GM12864 (cell line): ENCODE measurements at places on chromosomes 11 and 22.

DNA sequence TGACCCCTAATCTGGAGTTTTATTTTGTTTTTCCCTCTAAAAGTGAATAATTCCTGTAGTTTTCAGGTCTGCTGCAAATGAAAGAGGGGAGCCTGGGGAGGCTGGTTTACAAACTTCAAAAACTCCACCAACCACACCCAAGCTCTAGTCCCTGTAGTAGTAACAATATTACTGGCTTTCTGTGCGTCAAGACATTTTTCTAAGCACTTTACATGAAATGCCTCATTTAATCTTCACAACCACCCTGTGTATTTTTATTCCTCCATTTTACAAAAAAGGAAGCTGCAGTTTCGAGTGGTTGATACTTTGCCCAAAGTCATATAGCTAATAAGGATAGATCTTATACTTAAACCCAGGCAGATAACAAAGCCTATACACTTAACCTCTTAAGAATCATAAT, 23.5 kb downstream of the CTNND1 start:
- DNase-seq = no peak

- DNase-seq = no peak
Observed at GRCh38 chr11:35148163-35148837, 9.3 kb downstream of the CD44 start.

DNA sequence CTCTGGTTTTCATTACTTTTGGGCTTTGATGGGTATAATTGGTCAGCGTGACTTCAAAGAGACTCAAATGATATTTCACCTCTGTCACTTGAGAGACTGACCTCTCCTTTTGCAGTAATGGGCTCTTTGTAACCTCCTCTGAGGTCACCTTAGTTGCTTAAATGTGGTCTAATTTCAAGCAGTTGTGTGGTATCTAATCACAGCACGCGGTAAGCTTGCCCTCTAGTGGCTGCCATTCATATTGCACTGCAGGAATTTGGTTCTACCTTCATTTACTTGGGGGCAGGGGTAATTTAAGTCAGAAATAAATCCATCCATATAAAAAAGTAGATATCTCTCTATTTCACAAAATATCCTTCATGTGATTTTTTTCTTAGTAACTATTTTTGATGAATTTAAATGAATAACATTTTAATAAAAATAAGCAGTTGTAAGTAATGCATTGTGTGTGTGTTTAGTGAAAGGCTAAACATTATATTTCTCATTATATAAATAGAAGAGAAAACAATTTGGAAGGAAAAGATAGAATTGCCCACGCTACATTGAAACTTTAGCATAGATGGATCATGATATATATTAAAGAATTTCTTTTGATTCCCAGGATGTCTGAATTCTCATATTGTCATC, 55.0 kb upstream of the ANO3 start:
- peak; percentile 25 for DNase-seq

- DNase-seq = no peak
Observed at GRCh38 chr11:61056571-61056970, 45.7 kb upstream of the CD5 start.

DNA sequence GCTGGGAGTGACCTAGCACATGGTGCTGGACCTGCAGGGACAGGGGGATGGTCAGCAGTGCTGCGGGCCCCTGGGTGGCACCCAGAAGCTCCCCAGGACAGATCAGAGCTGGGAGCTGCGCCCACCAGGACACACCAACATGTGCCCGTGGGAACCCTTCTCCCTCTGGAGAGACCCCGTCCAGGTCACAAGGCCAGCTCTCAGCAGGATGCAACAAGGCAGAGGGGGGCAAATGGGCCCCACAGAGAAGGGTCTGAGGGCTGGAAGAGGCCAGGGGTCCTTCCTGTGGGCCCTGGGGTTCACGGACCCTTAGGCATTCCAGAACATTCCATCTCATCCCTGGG, 6.2 kb downstream of the DUSP8 start:
- no peak for DNase-seq

- DNase-seq = no peak
Observed at GRCh38 chr11:83355391-83355790, 69.2 kb upstream of the CCDC90B start.

DNA sequence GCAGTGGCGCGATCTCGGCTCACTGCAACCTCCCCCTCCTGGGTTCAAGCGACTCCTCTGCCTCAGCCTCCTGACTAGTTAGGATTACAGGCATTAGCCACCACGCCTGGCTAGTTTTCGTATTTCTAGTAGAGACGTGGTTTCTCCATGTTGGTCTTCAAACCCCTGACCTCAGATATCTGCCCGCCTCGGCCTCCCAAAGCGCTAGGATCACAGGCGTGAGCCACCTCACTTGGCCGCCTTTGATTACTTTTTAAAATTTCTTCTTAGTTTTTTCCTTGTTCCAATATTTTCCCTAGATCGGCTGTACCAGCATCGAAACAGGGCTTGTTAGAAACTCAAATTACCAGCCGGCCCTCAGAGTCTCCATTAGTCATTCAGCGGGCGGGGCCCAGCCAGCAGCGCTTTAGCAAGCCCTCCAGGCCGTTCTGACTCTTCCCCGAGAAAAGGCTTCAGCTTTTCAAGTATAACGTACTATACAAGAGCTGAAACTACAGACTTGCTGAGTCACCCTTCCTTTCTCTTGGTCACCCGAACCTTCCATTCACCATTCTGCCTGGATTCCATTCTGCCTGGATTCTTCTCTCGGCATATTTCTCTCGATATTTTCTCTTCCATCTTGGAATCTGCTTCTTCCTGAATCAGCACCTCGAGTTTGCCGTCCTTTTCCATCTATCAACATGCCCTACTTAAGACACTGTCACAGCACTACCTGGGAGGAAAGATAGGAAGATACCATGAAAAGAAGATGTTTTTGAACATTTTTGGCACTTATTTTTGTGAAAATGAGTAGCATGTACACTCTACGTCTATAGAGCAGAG, 6.7 kb upstream of the CAPRIN1 start:
- DNase-seq = no peak

- DNase-seq = no peak
Observed at GRCh38 chr11:70555078-70555477, 156.7 kb downstream of the CTTN start.

GRCh38 chr22:25362215-25362882, 142.9 kb downstream of the CRYBB2 start:
- no peak for DNase-seq

DNA sequence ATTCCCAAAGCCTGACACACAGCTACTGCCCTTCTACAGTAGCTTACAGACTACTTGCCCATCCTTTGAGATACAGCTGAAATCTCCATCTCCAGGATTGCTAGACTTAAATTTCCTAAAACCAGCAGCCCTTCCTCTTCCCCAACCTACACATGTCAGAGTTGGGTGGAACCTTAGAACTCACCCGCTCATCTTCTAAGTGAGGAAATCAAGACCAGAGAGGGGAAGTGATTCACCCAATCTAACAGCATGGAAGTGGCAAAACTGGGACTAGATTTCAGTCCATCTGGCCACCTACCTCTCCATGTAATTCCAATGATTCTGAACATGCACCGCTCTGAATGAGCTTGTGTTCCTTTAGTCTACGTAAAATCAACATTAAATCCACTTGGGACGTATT, 1.0 kb upstream of the TMEM86A start:
- DNase-seq = no peak

DNA sequence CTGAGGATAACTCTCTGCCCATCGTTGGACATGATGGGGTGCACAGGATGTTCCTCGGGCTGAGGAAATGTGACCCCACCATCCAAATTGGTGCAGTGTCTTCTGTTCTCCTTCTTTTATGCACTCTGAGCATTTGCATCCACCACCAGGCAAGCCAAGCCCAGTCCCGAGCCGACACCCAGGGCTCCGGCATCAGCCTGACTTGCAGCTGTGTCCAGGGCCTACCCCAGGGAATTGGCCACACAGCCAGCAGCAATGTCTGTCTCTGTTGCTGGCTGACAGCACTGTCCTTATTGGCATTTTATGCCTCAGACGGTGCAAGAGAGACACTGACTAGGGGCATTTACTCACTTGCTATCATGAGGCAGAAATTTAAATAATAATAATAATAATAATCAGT, 25.4 kb upstream of the CPT1A start:
- DNase-seq = no peak

DNA sequence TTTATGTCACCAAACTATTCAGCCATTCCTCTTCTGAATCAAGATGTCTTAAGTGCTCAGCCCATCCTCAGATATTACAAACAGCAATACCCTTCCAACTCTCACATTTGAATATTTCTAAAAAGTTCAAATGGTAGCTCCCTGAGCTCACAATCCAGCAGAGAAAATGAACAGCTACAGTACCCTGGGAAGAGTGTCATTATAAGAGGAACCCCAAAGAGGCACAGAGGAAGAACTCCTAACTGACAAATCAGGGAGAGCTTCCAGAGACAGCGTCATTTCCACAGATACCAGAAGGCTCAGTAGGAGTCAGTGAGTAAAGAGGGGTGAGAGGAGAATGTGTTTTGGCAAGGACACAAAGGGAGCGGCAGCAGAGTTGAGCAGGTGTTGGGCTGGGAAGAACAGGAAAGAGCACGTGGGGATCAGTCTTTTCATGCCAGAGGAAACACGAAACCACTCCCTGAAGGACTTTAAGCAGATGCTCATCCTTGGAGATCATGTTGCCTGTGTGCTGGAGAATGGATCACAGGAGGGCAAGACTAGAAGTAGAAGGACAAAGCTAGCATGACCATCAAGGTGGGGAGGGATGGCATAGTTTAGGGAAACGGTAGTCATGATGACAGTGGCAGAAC, 4.3 kb downstream of the CLTCL1 start:
- no peak for DNase-seq

DNA sequence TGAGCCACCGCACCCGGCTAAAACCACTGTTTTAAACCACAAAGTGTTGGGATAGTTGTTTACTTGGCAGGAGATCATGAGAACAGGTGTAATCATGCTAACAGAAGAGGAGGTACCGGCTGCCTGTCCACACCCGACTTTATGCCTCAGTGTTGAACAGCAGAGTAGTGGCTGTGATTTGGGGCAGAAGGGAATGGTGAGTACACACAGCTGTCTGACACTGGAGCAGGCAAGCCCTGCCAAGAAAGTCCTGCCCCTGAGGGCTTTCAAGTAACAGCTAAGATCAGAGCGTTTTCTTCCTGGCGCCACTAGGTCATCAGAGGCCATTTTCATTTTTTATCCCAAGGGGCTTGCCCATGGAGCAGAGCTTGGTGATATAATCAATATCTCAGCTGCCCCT, 8.1 kb downstream of the CDKN1C start:
- no peak for DNase-seq

DNA sequence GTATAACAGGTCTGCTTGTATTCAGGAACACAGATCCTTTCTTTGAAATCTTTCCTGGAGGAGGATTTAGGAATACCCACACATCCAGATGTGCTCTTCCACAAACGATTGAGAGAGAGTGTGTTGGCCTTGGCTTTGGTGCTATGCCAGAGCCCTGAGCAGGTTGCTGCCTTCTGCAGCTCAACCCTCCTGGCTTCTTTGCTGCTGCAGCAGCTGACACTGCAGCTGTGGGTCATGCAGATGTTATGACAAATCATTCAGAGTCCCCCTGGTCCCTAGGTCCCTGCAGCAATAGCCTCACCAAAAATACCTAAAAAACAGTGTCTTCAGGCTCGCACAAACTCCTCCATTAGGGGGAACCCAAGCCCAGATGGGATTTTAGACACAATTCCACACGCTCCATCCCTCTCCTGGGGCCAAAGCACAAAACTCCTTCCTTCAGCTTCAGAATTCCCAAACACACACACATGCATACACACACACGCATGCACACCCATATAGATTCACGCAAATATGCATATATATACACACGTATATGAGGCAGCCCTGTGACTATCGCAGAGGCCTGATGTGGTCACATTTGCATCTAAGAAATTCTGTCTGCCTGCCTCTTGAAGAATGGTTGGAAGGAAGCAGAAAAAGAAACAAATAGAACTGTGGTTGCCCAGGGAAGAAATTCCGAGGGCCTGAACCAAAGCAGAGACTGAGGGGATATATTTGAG, 35.4 kb downstream of the SLN start:
- no peak for DNase-seq

- DNase-seq = peak; percentile 77
Observed at GRCh38 chr11:19433367-19433766, 192.6 kb upstream of the E2F8 start.

DNA sequence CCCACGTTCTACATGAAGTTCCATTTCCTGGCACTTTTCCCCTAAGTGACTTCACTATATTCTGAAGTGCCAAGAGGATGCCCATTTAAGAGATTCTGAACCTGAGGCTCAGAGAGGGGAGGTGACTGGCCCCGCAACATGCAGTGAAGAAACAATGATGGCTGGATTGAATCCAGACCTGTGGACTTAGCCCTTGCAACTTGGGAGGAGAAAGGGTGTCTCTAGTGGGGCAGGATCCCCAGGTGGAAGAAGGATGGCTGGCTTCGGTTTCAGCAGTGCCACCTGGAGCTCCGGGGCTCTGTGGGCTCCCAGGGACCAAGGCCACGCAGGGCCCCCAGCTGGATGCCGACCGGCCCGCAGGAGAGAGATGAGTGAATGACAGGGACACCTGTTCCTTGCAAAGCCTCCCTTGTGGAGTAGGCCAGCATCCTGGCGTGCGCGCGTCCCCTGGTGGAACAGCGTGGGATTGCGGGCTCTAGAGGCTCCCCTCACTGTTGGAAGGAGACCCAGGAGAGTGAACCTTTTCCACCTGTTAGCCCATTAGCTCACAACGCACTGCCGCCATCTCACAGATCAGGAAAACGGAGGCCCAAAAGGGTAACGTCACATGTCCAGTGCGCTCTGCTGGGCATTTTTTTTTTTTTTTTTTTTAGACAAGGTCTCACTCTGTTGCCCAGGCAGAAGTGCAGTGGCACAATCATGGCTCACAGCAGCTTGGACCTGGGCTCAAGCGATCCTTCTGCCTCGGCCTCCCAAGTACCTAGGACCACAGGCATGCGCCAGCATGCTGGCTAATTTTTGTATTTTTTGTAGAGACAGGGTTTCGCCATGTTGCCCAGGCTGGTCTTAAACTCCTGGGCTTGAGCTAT, 104.7 kb downstream of the KIAA1671 start:
- no peak for DNase-seq

- no peak for DNase-seq
Observed at GRCh38 chr11:11880179-11880578, 38.4 kb downstream of the USP47 start.

GRCh38 chr22:46439111-46439510, 98.3 kb downstream of the CELSR1 start:
- no peak for DNase-seq

DNA sequence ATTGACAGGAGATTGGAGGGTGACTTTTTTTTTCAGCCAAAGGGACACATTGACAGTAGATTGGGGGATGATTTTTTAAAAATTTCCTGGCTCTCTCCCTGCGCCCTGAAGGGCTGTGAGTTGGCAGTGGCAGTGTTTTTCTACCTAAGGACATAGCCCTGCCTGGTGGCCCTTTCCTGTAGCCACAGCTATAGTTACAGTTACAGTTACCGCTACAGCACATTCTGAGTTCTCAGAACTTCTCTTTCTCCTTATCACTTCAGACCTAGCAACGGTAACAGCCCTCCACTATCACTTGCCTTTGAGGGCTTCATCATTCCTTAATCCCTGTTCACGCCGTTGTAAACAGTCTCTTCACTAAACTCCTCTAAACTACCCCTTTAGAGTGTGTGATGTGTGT, 684 bp downstream of the MRGPRX2 start:
- no peak for DNase-seq

- DNase-seq = no peak
Observed at GRCh38 chr11:94513091-94513490, 830 bp downstream of the C11orf97 start.
